ENCODE measurements at places on chromosomes 5 and 9.

DNA sequence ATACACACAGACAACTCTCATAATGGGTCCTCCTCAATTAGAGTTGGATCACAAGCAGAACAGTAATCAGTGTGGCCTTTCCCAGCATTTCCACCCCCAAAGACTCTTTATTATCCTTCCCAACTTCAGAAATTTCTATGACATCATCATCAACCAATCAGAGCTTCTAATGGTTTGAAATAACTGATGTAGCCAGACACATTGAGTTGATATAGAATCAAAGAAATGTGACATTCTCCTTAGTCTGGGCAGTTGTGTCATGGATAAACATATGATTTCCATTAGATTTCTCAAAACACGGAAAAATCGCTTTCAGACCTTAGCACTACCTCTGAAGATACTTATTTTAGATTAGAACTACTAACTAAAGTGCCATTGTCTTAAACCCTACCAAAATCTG, 75.7 kb upstream of the NFIB start:
- DNase-seq = no peak

DNA sequence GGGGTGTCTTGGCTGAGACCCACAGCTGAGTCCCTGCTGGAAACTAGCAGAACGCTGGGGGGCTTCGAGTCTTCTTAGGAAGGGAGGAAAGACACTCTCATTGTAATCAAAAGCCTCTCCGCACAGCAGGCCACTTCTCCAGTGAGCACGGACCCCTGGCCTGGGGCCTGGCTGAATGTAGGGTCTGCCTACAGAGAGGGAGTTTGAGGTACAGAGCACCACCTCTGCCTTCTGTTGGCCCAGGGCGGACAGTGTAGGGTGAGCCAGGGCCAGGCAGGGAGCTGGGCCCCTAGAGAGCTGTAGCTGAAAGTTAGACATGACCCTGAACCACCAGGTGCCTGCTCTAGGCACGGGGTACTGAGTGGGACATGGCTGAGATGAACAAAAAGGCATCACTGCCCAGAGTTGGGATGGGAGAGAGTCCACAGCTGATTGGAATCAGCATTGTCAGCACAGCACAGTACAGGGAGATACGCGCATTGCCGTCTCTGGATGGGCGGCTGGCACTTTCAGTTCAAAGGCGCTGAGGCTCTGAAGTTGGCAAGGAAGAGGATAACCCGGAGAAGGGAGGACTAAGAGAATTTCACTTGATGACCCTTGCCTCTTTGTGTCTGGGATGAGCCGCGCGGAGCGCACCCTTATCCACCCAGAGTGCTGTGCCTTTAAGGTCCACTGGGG, 363 bp upstream of the SLC25A48 start:
- DNase-seq = no peak

GRCh38 chr5:65364907-65365306, 116.8 kb downstream of the ADAMTS6 start:
- no peak for DNase-seq

DNA sequence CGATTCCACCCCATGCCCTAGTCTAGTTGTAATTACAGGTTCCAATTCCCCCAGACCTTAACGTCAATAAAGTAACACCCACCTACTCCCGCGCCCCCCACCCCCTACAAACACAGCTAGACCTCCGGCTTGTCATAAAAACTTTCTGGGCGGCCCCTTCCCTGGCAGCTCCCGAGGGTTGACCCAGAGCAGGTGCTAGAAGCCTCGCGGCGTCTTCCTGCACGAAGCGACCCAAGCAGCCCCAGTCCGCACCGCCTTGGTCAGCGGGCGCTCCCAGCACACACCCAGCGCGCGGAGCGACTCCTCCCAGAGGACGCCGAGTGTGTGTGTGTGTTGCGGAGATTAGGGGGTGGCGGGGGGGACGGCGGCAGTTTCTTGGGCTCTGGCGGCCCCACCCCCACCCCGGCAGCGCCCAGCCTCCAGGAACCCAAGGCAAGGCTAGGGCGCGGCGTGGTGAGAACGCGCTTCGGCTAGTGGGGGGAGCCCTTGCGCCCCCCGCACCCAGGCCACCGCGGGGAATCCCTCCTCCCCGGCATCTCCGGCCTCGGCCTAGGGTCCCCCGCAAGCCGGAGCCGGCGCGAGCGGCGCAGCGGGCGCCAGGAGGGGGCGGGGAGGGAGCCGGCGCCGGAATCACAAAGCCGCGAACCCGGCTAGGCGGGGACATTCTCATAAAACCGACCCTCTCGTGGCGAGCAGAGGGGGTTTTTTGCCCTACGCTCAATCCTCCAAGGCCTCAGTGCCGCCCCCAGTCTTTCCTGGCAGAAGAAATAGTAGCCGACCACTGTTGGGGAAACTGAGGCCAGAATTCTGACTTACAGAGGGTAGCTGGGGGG, 2.2 kb downstream of the PCDH1 start:
- no peak for DNase-seq

GRCh38 chr5:73687357-73687756, 61.4 kb downstream of the ARHGEF28 start:
- no peak for DNase-seq

All from activated CD4-positive, alpha-beta T cell treated with anti-CD3 and anti-CD28 coated beads, Interleukin-2, Interleukin-6, amounts not matched to agents 100 ng/mL and 50 ng/mL, durations not matched to agents 16 hours and 8 hours (primary cell).